ENCODE measurements at places on chromosomes 1 and 21.
A peak's percentile ranks its signal among the peaks of the same experiment; 100 is the strongest.

DNA sequence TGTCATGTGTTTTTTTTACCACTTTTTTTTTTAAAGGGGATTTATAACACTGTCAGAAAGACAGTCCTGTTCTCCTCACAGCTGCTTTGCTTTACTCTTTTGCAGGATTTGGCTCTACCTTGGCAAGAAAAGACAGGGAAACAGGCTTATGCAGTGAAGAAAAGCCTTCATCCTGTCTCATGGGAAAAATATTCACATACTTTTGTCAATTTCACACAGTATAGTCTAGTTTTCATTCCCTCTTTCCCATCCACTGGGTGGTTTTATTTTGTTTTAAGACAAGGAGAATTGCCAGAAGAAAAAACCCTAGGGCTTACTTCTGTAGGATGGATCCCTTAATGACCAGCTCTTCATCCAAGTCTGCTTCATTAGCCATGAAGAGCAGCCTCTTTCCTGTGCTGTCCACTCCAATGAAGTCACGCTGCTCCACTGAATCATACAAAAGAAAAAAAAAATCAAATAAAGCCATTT is 60.0 kb downstream of the EIF2B3 start:
- DNase-seq, result no peak

GRCh38 chr21:27700974-27701614 is 734.2 kb upstream of the ADAMTS5 start:
- DNase-seq, result peak; percentile 46

DNA sequence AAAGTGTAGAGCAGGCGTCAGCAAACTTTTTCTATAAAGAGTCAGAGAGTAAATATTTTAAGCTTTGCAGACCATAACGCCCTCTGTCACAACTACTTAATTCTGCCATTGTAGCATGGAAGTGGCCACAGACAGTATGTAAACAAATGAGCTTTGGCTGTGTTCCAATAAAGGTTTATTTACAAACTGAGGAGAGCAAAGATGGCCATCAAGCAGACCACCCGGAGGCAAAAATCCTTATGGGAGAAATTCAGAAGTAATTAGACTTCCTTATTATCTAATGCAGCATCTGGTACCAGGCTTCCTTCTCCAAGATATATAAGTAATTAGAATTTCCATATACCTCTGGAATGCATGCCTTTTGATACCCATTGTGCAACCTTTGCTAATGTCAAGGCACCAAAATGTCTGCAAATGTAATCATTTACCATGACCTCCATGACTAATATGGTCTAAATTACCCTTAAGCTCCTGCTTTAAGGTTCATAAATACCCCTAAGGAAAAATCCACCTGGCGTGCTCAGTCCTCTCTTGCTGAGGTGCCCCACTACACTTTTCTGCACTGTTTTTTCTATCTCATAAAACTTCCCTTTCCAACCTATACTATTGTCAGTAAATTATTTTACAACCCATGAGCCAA is 377.8 kb downstream of the MATN1 start:
- DNase-seq, result no peak

DNA sequence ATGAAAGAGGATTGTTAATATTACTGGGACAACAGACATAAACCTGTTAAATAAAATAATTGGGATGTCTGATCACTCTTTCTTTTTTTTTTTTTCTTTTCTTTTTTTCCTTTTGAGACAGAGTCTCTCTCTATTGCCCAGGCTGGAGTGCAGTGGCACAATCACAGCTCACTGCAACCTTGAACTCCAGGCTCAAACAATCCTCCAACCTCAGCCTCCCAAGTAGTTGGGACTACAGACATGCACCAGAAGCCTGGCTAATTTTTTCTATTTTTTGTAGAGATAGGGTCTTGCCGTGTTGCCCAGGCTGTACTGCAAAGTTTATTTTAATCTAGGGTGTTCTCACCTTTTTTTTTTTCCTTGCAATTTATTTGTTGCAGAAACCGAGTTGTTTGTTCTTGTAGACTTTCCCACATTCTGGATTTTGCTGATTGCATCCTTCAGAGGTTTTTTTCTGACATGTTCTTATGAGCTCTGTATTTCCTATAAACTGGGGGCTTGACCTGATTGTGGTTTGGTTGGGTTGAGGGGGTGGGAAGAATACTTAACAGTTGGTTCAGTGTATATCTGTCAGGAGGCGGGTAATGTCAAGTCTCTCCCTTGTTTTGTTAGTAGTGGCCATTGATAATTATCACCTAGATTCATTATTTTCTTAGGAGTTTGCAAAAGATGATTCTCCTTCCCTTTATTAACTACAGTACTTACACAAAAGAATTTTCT is 125.2 kb downstream of the MAST2 start:
- no peak for DNase-seq

DNA sequence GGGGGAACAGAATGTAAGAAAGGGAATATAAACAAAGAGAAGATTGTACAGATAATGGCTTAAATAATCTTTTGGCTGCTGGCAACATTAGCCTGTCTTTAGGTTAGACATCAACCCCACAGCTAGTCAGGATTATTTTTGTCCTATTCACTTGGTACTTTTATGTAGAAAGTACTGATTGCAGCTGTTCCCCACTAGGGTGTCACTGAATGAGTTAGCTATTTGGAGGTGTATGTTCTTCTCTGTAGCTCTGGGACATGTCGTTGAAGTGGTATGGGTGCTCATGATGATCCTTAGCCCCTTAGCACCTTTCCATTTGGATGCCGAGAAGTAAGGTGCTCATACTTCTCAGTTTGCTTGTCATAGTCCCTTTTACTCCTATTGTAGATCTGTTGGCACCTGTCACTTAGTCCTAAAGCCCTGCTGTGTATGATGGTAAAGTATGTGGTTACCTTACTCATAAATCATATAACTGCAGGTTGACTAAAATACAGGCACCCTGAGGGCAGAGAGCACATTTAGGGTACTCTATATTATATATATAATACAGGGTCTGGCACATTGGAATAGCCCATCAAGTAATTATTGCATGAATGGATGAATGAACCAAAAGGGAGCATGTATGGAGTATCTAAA is 64.6 kb downstream of the USP25 start:
- DNase-seq, result no peak

DNA sequence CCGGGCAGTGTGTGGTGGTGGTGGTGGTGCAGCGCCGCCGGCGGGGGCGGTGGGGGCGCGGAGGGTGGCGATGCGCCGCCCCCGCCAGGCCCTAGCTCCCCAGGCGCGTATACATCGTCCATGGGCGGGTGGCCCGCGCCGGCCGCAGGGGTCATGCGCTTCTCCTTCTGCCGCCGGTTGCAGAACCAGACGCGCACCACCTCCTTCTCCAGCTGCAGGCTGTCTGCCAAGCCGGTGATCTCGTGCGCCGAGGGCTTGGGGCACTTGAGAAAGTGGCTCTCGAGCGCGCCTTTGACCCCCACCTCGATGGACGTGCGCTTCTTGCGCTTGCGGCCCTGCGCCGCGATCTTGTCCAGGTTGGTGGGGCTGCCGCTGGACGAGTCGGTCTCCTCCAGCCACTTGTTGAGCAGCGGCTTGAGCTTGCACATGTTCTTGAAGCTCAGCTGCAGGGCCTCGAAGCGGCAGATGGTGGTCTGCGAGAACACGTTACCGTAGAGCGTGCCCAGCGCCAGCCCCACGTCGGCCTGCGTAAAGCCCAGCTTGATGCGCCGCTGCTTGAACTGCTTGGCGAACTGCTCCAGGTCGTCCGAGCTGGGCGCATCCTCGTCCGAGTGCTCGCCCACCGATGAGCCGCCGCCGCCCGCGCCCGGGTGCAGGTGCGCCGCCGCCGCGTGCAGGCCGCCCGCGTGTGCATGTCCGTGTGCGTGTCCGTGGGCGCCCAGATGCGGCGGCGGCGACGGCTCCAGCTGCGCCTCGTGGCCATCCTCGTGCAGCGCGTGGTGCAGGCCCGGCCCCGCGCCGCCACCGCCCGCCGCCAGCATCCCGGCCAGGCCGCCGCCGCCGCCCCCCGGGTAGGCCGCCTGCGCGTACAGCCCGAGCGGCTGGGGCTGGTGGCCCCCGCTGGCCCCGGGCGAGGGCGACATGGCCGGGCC is 926 bp downstream of the POU3F1 start:
- no peak for DNase-seq

DNA sequence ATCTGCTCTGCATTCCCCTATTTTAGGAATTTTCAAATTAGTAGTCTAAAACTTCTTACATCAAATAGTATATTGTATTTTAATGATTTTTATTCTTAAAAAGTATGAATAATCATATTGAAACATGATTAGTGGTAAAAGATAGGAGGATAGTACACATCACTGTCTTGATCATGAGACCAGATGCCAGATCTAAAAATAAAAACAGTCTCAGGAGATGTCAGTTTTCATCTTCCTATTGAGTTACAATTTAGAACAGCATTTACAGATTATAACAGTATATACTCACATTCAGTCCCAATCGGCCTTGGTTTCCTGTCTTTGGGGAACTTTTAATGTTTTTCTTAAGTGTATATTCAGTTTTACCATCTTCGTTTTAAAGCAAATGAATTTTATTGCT is 95.9 kb downstream of the USP25 start:
- DNase-seq, result no peak

DNA sequence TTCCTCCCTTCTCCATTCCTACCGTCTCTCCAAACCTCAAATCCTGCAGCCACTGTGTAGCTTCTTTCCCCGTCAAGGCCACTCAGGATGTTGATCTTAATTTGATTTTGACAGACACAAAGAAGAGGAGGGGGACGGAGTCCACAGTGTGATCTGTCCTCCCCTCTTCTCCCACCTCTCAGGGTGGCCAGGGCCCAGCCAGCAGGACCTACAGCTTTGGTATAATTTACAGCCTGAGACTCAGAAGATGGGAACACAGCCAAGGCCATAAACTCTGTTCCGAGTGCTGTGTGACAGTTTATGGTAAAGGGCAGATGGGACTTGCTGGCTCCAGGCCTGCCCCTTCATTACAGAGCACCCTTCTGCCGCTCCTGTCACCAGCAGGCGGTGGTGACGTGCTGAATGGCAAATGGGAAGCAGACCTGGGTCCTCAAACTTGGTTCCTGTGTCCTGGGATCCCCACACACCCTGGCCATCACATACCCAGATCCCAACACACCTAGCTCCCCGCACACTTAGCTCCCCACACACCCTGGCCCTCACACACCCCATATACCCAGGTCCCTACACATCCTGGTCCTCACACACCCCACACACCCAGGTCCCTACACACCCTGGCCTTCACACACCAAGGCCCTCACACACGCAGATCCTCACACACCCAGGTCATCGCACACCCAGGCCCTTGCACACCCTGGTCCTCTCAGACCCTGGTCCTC is 71.6 kb downstream of the CD2 start:
- DNase-seq, result no peak

- DNase-seq, result peak; percentile 58
Measured at GRCh38 chr1:16905110-16905867, 9.5 kb downstream of the RNU1-2 start.

DNA sequence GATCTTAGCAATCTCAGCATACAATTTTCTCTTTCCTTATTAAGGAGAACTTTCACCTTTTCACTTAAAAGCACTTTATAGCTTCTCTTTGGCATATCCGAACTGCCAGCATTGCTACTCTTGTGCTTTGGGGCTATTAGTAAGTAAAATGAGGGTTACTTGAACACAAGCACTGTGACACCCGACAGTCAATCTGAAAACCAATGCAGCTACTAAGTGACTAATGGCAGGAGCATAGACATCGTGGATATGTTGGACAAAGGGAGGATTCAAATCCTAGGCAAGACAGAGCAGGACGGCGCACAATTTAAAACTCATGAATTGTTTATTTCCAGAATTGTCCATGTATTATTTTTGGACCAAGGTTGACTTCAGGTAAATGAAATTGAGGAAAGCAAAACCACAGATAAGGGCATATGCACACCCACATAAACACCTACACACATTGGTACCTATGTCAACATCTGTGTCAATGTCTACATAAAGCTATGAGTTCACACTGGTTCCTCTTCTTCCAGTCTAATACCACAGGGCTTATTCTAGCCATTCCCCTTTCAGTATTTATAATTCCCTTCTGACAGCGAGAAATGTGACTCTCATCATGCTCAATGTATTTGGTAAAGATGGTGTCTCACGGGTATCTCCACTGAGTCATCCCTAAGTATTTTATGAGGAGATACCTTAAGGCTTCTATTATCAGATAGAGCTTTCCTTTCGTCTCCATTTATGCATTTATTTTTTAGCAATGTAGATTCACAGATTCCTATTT is 75.3 kb upstream of the RALGPS2 start:
- DNase-seq, result no peak

DNA sequence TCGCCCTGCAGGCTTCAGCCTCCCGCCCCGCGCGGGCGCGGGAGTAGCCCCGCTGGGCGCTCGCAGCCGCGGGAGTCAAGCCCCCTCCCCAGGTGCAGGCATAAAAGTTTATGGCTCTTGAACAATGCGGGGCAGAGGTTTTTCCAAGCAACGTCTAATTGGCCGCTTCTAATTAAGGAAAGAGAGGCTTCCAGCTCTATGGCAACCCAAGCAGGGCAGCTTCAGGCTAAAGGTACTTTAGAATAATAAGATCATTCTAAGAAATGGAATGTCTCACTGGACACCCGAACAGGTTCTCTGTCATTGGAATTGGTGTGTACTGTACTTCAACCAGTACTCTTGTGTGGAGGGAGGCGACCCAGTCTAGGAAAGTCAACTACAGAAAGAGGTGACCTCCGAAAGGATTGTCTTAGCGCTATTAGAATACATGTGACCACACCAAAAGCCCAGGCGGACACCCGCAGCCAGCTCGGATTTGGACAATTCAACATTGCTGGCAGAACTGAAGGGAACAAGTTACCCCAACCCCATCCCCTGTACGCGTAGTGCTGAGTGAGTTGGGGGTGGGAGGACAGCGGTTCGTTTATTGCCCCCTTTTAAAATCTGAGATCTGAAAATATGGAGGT is 12.5 kb downstream of the NR5A2 start:
- no peak for DNase-seq

GRCh38 chr1:42420121-42420520 is 35.7 kb downstream of the ZMYND12 start:
- no peak for DNase-seq

DNA sequence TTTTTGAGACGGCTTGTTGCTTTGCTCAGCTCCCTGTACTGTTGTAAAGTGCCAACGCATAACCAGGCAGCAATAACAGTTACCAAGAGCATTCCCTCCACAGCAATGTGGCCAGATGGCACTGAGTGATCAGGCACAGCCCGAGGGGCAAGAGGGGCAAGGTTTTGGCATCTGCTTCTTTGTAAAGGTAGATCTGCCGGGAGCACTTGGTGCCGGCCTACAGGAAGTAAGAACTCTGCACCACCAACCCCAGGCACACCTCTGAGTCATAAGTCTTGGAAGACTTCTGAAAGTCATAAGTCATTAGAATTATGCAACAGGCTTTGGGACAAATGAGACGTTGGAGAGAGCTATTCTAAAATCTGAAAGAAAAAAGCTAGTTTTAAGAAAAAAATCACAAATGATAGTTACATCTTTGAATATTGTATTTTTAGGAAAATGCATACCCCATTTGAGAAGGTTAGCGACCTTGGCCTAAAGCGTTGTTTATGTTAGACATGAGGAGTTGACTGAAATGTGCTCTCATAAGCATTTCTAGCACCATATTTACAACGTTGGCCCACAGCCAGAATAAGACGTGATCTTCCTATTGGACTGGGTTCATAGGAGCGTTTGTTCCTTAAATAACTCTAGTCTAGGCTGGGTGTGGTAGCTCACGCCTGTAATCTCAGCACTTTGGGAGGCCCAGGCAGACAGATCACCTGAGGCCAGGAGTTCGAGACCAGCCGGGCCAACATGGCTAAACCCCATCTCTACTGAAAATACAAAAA is 37.7 kb upstream of the MAP10 start:
- no peak for DNase-seq
